ENCODE measurements at places on chromosomes 2 and 18.
A peak's percentile ranks its signal among the peaks of the same experiment; 100 is the strongest.

DNA sequence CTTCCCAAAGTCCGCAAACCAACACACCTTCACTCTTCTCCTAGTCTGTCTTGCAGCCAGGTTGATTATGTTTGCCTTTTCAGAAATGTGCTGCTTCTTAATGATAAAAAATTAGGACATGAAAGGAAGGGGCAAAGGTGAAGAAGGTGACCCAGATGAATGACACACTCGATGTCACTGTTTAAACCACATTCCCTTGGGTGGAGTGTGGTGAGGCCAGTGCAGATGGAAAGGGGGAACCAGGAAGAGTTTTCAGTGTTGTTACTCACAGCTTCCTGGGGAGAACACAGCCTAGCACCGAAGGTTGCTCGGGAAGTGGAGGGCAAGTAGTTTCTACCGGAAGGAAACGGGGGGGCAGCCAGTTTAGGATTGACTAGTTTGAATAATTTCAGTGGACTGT, 57.2 kb upstream of the BOD1L2 start:
- no peak for DNase-seq

GRCh38 chr2:105919826-105920225, 175.1 kb downstream of the NCK2 start:
- no peak for DNase-seq

DNA sequence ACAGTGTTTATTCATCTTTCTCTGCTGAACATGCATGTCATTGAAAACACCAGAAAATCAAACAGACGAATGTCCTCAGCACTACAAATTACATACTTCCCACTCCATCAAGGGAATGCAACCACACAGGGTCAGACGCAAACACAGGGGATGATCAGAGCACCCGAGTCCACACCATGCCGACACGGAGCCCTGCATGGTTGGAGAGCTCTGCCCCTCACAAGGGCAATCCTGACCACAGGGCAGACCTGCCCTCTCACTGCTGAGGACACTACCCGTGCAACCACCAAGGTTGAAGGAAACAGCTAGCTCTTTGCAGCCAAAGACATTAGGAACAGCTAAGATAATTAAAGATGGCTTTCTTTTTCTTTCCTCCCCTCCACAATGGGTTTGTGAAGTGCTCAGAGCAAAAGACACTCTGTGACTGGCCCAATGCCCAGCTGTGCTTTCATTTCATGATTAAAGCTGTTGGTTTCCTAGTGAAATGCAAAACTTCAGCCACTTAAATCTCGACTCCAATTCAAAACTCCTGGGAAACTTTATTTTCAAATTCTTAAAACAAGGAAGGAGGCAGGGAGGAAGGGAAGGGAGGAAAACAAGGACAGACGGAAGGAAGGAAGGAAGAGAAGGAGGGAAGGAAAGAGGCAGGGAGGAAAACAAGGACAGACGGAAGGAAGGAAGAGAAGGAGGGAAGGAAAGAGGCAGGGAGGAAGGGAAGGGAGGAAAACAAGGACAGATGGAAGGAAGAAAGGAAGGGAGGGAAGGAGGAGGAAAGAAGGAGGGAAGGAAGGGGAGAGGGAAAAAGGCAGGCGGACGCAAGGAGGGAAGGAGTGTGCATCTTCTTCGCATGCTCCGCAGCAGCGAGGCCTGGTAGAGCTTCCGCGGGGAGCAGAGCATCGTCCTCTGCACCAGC, 65.8 kb downstream of the NDUFA10 start:
- peak; percentile 69 for DNase-seq

DNA sequence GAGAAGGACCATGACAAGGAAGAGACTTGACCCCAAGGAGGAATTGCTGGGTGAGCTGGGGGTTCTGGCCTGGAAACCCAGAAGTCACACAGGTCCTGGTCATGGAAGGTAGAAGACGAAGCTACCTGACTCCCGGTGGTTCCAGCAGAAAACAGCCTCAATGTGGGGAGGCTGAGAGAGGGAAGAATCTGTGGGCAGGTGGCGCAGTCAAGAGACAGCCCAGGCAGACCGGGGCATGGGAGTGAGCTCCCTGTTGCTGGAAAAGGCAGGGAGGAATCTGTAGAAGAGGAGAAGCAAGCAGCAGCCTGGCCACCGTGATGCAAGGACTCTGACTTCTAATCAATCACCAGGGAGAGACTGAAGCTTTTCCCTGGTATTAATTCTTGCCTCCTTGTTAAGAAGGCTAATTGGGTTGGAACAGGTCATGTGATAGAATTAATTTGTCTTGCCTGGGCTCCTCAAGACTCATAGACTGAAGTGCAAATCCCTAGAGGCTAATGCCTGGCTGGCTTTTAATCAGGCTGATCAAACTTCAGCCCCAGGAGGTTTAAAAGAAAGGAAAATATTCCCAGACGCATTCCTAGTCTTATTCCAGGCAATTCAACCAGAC, 30.1 kb downstream of the CNGA3 start:
- DNase-seq, result no peak

DNA sequence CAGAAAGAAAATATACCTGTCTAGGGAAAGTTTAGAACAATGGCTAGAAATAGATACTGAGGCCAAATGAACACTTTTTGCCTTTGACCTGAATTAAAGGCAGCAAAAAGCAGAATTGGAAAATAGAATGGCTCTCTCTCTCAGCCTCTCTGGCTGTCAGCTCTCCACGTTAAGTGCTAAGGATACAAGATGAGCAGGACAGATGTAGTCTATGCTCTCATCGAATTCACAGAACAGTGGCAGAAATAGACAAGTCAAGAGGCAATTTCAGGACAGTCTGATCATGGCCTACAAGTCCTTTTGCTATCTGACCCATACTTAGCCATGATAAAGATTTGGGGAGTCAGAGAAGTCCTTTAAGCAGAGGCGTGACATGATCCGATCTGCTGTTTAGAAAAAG, 120.2 kb upstream of the CREB1 start:
- no peak for DNase-seq

DNA sequence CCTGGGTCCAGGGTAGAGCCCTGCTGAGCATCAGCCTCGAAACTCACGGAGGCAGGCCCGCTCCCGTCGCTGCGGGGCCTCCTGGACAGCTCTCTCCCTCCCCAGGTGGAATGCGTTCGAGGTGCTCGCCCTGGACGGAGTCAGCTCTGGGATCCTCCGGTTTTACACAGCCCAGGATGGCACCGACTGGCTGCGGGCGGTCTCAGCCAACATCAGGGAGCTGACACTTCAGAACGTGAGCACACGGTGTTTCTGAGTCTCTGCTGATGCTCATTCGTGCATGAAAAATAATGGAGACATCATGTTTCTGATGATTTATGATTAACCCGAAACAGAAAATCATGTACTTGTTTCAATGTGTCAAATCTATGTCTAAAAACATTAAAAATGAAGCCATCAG, 175.5 kb upstream of the TPO start:
- DNase-seq, result no peak

DNA sequence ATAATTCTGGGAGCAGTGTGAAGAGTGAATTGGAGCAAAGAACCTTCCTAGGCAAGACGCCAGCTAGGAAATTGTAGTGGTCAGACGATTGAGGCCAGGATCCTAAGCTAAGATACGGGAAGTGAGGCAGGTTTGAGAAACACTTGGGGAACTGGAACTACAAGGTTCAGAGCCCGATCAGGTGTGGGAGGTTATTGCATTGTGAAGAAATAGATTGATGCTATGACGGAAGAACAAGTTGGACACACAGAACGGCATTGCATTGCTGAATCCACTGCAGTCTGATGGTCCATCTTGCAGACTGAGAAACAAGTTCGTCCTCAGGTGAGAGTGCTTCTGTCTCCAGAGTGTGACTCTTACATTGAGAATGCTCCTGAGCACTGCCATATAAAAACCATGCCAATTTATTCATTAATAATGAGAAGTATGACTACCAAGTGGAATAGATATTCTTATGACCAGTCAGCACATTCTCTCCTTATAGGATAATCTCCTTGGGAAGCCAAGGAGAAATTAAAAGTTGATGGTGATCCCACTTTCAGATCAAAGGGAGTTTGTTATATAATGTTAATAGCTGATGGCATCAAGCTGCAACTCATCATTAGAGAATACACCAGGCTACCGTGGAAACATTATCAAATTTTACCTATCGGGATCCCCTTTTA, 30.9 kb downstream of the ANTXR1 start:
- DNase-seq, result no peak

GRCh38 chr2:130372055-130372832, 16.4 kb downstream of the PTPN18 start:
- peak; percentile 66 for DNase-seq

GRCh38 chr2:227696990-227697679, 20.7 kb downstream of the SLC19A3 start:
- no peak for DNase-seq

DNA sequence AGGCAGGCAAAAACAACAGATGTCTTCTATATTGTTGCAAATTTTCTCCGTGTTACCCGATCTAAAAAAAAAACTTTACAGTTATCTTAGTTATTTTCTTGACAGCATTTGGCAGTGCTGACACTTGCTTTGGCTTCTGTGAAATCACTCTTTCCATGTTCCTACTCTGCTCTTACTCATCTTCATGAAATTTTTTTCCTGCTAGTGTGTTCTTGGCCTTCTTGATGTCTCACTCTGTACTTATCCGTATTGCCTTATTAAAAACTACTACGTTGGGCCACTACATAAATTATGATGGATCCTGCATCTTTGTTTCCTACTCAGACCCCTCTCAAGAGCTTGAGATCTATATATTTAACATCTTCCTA, 134.4 kb downstream of the IKZF2 start:
- no peak for DNase-seq

DNA sequence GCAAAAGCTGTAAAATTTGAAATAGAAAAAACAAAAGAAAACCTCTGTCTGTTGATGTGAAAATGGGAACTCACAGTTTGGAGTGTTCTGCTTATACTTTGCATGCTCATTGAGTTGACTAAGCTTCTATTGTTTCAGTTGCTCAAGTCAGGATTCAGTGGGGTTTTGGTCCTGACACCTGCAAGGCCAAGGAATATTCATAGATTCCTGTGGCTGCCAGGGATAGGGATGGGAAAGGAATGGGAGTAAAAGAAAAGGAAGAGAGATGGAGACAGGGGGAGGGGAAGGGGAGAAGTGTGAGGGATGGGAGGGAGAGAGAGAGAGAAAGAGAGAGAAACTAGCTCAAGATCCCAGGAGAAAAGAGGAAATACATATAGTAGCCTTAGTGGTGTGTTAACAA, 1.3 kb downstream of the CPS1 start:
- no peak for DNase-seq

DNA sequence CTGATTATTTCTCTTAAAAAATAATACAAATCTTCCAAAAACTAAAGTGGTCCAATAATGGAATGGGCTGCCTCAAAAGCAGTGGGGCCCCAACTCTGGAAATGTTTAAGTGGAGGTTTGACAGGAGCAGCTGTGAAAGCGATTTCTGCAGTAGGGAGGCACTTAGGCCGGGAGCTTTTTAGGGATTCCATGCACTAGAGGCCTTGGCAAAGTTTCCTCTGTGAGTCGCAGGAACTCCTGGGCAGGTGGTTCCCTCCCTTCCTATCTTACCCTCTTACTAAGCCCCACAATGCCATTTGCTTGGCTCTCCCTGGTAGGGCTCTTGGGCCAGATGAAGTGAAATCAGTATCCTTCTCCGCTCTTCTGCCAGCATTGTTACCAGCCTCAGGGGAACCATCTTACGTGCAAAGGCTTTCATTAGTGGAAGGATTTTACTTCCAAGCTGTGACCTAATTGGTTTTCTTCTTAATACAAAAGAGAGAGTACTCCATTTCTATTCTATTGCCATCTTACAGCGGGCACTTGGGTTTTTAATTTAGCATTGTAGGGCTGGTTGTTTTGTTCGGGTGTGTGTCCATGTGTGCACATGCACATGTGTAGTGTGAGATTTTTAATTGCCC, 34.3 kb upstream of the C18orf32 start:
- no peak for DNase-seq

DNA sequence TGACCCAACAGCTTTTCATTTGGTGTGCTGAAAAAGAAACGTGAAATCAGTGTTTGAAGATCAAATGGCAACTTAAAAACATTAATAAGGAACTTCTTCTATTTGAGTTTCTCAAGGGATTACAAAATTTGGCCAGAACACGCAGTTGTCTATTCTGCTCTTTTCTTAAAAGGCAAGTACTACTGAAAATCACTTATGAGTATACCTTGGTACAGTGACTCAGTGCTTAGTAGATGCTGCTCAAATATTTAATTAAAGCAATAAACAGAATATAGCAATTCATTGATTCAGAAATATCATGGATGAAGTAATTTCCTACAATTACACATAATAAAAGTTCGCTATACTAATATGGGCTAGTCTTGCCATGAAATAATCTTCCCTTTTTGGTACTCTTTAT, 38.2 kb upstream of the MCM6 start:
- no peak for DNase-seq

- DNase-seq, result no peak
These were observed 122.7 kb upstream of the ZFP36L2 start for GRCh38 chr2:43348908-43349661.

DNA sequence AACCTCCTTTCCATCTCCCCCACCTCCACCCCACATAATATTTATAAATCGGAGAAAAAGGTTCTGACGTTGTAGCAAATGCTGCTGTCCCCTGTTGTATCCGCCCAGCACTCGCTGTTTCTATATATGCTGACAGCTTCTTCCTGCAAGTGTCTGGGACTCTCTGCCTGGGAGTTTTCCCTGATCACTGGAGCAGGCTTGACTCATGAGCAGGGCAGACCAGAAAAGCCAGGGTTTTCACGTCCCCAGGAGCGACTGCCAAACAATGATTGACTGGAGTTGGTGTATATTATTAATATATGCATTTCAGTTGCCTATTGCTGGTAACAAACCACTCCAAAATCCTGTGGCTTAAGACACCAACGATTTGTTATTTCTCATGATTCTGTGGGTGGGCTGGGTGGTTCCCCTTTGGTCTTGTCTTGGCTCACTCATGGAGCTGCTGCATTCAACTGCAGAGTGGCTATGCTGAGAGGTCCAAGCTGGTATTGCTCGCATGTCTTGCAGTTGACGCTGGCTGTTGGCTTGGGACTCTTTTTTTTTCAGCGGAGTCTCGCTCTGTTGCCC, 21.2 kb upstream of the ASXL2 start:
- DNase-seq, result no peak

GRCh38 chr2:33370636-33371265, 105.7 kb upstream of the RASGRP3 start:
- no peak for DNase-seq

Measured in hippocampal formation (tissue), 2 donors.